Mesothelial cell of epicardium (in vitro differentiated cells): ENCODE measurements at places on chromosomes 11 and 22.

DNA sequence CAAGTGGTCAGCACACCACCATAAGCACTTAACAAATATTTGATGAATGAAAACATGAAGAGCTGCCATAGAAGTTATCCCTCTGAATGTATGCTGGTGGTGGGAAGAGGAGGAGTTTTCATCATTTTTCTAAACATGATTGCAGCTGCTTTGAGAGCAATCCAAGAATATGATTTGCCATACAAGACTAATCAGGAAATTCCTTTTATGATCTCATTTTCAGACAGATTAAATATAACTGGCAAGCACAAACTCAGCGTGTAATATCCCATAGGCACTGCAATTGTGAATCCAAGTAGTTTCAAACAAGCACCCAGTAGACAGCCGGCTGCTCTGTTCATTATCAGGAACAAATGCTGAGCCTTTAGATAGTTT is 505.7 kb upstream of the LUZP2 start:
- DNase-seq: no peak

DNA sequence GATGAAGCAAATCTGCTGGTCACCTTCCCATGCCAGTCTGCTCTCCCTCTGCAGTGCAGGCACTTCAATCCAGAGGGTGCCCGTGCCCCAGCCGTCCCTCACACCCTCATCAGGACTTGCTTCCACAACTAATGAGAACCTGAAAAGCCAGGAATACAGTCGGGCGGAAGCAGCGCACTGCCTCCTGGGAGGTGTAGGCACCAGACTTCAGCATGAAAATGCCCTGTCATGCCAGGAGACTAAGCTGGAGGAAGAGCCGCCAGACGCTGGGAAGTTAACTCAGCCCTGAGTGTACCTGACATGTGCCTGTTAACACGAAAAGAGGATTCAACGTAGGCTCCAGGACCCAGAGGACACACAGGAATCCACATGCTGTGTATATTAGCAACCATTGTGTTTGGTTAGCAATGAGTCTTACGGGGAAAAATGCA is 40.1 kb upstream of the FLI1 start:
- no peak for DNase-seq

GRCh38 chr11:65843811-65844210 is 10.0 kb downstream of the SNX32 start:
- no peak for DNase-seq

GRCh38 chr11:47189100-47189834 is 3.0 kb upstream of the PACSIN3 start:
- DNase-seq: no peak

DNA sequence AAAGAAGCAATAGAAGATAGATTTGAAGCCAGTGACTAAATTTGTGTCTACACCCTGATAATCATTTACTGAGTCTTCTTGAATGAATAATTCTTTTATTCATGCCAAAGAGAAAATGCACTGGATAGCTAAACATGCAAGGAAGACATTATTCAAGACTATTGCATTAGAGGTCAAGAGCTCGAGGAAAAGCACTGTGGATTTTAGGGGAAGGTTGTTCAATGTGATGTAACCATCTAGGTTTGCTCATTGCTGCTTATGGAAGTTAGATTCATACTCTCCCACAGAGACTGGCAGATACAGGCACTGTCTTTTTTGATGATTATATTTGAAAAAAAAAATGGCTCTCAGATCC is 682.1 kb downstream of the KCNA4 start:
- DNase-seq: no peak

DNA sequence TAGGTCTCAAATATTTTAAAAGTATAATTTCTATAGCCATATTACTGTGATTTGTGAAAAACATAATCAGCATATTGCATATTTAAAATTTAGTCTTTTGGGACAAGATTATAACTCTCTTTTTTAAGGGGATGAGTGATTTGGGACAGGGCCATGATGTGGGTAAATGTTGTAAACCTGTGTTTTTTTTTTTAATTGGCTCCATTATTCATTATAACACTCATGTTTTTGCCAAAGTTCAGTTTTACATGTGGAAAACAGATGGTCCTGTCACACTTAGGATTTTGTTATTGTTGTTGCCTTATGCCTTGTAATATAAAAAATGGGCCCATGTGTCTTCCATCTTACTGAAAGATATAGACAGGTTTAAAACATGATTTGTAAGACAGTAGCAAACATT is 1413.5 kb upstream of the RAG2 start:
- DNase-seq: no peak

DNA sequence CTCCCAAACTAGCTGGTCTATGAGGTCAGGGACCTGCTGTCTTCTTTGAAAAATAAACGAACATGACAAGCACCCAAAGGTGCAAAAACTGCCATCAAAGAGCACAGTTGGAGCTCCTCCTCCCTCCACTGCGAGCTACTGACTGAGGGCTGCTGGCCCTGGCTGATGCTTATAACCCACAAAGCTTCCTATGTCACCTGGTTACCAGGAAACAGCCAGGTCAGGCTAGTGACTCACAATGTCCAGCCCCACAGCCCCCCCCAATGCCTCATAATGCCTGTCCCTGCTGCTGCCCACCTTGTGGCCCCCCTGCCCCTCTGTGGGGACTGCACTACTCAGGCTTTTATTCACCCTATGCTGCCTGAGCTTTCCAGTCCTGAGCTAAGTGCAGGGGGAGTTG is at the start of gene DRICH1:
Gene DRICH1, minus strand, starts transcription at position 144 of the 400 bp plus-strand sequence. CDS start 298 bp downstream, outside the sequence.
- no peak for DNase-seq

DNA sequence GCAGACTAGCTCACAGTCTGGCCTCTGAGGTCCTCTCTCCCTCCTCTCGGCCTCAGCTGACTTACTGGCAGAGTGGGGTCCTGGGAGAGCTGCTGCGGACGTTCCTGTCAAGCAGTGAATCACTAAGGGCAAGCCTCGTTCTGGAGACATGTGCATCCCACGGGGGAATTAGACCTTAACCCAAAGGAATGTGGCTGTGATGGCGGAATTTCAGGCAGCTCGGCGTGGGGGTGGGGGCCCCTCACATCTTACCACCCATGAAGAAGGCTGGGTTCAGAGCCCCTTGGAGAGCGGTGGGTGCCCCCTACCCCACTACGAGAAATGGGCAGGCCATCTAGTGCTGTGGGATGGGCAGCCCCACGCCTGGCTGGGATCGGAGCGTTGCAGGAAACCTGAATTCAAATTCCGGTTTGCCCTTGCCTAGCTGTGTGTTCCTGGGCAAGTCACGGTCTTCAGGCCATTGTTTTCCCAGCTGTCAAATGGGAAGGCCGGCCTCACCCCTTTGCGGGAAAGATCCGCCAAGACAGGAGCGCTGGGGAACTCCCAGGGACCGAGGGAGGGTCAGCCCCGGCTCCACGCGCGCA is 554 bp downstream of the LRRC32 start:
- no peak for DNase-seq

DNA sequence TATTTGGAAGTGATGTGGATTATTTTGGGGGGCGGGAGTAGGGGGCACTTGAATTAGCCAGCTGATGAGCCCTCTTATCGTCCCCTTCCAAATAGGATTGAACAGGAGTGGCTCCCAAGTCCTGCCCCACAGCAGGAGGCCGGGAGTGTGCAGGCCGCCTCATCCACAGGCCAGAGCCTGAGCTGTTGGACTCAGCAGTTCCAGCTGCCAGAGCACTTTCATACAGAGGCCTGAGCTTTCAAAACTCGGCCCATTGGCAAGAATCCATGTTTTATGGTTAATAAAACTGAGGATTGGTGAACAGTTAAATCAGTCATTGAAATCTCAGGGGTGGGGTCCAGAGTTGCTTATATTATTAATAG is 9.6 kb downstream of the FAM118A start:
- no peak for DNase-seq

GRCh38 chr22:47092896-47093311 is 330.5 kb downstream of the TBC1D22A start:
- DNase-seq: no peak

GRCh38 chr22:20113551-20114310 is 2.2 kb upstream of the RANBP1 start:
- DNase-seq: no peak

GRCh38 chr22:19995611-19996339 is 20.8 kb downstream of the ARVCF start:
- no peak for DNase-seq

- DNase-seq: no peak
These were observed 532.9 kb upstream of the B3GAT1 start for GRCh38 chr11:134944986-134945385.

- DNase-seq: peak; percentile 49
These were observed 15.5 kb upstream of the RAC2 start for GRCh38 chr22:37259540-37260029.

GRCh38 chr11:82843057-82843795 is 57.0 kb downstream of the PRCP start:
- DNase-seq: no peak

GRCh38 chr11:134584001-134584561 is 172.0 kb upstream of the B3GAT1 start:
- no peak for DNase-seq

DNA sequence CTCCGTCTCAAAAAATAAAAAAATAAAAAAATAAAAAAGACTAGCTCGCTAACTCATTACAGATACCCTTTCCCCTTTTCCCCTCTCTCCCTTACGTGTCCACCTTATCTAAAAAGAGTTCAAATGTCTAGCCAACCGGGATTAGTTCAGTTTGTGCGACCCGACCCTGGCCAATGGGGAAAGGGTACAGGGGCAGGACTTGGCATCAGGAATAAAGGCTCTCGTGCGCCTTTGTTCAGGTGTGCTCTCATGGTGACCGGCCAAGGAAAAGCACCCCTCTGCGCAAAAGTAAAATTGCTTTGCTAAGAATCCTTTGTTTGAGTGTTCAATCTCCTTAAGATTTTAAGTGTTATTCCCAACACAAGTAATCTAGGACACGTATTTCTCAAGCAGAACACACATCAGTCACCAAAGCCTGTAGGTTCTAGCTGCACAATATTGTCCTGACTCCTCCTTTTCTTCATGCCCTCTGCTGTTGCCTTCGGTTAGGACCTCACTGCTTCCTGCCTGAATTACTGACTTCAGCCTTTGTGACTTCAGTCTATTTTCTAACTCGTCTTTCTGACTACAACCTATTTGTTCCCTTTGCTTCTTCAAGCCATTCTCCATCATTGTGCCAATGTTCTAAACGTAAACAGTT is 20.7 kb upstream of the CECR2 start:
- no peak for DNase-seq

DNA sequence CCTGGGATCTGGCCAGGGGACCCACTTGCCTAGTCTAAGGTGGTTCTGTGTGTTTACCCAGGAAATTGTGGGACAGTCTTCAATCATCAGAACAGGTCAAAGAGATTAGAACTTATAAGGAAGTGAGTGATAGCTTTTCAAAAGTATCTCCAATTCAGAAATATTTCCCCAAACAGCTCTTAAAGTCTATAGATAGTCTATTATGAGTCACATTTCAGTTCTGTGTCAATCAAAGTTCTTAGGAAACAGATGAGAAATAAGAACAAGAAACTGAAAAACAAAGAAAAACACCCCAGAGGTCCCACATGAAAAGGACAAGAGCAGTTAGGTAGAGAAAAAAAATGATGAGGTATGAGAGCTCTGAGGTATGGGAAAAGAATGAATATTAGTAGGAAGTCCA is 381.4 kb upstream of the MPPED2 start:
- DNase-seq: no peak

DNA sequence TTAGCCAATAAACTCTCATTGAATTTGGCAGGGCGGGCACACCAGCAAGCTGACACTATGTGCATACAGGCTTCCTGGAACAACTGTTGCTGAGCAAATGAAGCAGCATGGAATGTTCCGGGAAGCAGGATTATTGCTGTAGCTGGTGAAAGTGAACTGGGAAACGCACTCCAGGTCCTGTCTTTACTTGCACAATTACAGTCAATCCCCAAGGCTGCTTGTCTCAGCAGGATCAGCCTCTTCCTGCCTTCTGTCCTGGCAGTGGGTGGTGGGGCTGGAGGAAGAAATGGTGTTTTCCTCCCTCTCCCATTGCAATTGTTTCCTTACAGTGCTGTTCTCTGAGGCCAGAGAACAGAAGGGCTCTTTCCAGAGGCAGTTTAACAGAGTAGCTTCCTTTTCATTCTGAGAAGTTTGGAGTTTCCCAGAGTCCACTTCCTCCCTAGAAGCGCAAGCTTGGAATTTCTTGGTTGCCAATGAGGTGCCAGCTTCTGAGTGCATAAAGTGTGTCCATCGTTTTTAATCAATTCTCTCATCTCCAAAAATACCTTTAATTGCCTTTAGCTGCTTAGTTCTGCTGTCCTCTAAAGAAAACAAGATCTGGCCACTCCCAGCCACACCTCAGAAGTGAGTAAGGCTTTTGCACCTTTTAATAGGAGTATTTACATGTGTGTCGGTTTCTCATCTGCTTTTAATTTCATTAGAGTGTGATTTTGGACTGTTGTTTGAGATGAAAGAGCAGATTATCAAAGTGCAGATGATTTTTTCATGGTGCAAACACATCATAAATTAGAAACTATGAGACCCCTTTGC is 19.9 kb downstream of the CD44 start:
- DNase-seq: no peak

GRCh38 chr22:20095521-20095920 is 15.5 kb downstream of the DGCR8 start:
- DNase-seq: no peak

- peak; percentile 50 for DNase-seq
These were observed 6.8 kb upstream of the CDKN1C start for GRCh38 chr11:2892215-2892966.

GRCh38 chr22:26450453-26451185 is 21.6 kb downstream of the ASPHD2 start:
- no peak for DNase-seq

DNA sequence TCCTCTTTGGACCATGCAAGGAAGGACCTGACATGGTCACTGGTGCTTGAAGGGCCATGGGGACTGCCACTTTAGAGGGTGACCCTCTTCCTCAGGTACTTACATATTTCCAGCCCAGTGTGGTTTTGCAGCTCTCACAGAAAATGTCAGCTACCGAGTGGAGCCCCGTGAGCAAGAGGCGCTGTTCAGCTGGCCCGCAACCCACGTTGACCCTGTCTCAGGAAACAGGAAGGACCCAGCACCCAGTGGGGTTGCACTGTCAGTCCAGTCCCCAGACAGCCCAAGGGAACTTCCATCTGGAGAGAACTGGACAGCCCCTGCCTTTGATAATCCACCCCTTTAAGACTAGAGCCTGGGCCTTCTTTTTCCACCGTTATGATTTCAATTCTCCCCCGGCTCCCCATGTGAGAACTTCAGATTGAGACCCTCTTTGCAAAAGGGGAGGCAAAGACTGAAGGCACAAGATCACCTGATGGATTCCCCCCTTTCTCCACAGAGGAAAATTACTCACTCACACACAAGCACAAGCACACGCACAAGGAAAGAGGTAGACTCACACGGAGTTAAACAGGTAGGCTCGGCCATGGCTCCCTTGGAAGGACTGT is 3.4 kb downstream of the YPEL4 start:
- no peak for DNase-seq

GRCh38 chr11:82864268-82864667 is 36.0 kb downstream of the PRCP start:
- no peak for DNase-seq
